T-helper 17 cell (primary cell): ENCODE measurements at places on chromosomes 1 and 21.

- H3K27ac ChIP-seq, result no peak overlapping the region
- DNase-seq, result no peak
- no peaks in the 10 kb centered on the region for H3K27me3 ChIP-seq
- peaks cover 7% of the 10 kb centered on the region for H3K36me3 ChIP-seq
- H3K4me1 ChIP-seq, result peaks cover 56% of the 10 kb centered on the region
- H3K4me3 ChIP-seq, result peak overlapping the region; percentile 39
These were observed 94.4 kb downstream of the SLC45A1 start for GRCh38 chr1:8412183-8412831.

DNA sequence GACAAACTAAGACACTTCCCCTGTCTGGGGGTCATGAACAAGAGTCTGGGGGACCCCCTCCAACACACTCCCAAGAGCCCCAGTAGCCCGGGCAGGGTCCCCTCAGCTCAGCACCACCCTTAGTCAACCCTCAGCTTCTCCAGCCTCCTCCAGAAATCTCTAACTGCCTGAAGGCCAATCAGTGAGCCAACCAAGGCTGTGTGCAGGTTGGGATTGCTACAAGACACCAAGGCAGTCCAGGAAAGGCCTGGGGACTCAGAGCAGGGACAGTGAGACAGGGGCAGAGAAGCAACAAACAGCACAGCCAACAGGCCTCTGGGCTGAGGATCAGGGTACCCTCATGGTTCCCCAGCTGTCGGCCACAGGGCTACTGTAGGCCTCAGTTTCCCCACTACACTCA lies 13.3 kb downstream of the SMIM12 start:
- H3K27ac ChIP-seq, result no peak overlapping the region
- H3K27me3 ChIP-seq, result no peaks in the 10 kb centered on the region
- H3K4me1 ChIP-seq, result peaks cover 26% of the 10 kb centered on the region
- H3K4me3 ChIP-seq, result no peak overlapping the region

DNA sequence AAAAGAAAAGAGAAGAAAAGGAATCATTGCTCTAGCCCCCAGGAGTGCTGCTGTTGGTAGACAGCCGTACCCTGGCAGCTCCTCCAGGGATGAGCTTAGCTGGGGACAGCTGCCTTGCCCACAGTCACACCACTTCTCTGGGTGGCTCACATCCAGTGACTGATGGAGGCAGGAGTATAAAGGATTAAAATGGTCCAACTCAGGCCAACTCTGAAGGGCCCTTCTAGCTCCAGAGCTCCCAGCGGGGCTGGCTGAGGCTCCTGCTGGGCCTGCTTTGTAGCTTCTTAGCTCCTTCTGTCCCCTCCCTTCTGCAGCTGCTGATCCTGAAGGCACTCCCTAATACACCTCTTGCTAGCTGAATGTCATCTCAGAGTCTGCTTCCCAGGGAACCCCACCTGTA lies 4.4 kb downstream of the CITED4 start:
- H3K4me3 ChIP-seq, result no peak overlapping the region
- H3K27ac ChIP-seq, result no peak overlapping the region
- H3K27me3 ChIP-seq, result no peaks in the 10 kb centered on the region
- no peak for DNase-seq
- no peaks in the 10 kb centered on the region for H3K36me3 ChIP-seq

DNA sequence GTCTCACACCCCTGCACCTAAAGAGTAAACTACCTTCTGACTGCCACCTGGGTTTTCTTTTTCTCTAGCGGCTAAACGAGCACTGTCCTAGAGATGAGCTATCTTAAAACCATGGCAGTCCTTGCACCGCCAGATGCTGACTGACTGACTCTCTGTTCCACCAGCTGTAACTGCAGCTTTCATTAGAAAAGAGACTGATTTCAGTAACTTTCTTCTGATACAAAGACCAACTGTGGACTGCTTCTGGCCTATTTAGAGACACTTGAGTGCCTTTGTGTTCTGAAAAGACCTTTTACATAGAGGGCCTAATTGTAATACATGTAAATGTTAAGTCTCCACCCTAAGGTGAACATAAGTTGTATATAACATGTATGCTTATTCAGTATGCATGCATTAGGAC lies 152.5 kb downstream of the DISC1 start:
- H3K4me1 ChIP-seq, result peaks cover 2% of the 10 kb centered on the region
- no peak overlapping the region for H3K27ac ChIP-seq
- H3K36me3 ChIP-seq, result peaks cover 5% of the 10 kb centered on the region
- H3K27me3 ChIP-seq, result no peaks in the 10 kb centered on the region
- no peak overlapping the region for H3K4me3 ChIP-seq

DNA sequence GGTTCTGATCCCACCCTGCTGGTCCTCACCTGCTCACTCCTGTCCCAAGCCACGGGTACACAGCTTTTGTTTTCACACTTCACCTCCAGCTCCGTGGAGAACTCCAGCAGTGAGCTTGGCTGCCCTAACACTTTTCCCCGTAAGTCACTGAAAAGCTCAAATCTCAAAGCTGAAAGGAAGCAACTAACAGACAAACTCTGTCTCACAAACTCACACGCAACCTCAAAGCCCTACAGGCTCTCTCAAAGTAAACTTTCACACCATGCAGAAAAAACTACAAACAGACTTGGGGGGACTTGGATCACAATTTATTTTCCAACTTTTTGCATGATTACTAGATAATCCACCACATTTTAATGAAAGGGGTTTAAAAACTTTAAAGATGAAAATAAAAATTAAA lies 88.3 kb downstream of the AK5 start:
- H3K4me1 ChIP-seq, result peaks cover 4% of the 10 kb centered on the region
- no peak overlapping the region for H3K4me3 ChIP-seq
- no peak overlapping the region for H3K27ac ChIP-seq
- no peaks in the 10 kb centered on the region for H3K36me3 ChIP-seq
- no peaks in the 10 kb centered on the region for H3K27me3 ChIP-seq

GRCh38 chr1:156809711-156810366 lies 6.8 kb downstream of the SH2D2A start:
- H3K4me3 ChIP-seq, result no peak overlapping the region
- H3K36me3 ChIP-seq, result peaks cover 19% of the 10 kb centered on the region
- no peaks in the 10 kb centered on the region for H3K27me3 ChIP-seq

GRCh38 chr1:68370101-68370915 lies 79.4 kb downstream of the RPE65 start:
- DNase-seq, result no peak
- H3K4me3 ChIP-seq, result no peak overlapping the region
- H3K27ac ChIP-seq, result no peak overlapping the region
- no peaks in the 10 kb centered on the region for H3K36me3 ChIP-seq

DNA sequence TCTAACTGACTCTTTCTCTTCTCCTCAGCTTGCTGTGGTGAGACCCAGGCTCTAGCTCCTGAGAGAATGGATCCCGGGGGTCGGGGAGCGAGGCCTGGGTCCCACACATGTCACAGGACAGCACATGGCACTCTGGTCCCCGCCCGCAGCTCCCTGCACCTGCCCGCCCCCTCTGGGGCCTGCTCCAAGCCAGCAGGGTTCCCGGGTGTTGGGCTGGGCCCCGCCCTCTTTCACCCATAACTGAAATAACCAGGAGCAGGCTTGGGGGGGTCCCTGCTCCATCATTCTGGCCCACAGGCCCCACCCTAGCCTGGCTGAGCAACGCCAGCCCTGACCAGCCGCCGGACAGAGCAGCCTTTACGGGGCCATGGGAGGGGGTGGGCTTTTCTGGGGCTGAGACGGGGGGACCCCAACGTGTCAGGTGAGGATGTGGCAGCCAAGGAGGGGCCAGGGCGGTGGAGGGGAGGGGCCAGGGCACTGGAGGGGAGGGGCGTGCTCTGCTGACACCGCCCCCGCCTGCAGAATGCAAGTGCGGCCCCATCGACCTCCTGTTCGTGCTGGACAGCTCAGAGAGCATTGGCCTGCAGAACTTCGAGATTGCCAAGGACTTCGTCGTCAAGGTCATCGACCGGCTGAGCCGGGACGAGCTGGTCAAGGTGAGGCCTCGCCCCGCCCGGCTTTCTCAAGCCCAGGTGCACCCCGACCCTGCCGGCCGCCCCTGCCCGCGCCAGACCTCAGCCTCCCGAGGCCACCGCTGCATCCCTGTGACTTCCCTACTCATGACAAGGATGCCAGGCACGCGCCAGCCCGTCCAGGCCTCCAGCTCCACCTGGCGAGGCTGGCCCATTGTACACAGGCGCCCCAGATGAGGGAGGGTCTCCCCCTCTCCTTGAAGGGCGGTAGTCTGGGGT lies 19.4 kb downstream of the COL6A1 start:
- peaks cover 3% of the 10 kb centered on the region for H3K4me1 ChIP-seq
- no peak overlapping the region for H3K4me3 ChIP-seq
- H3K27me3 ChIP-seq, result no peaks in the 10 kb centered on the region
- no peaks in the 10 kb centered on the region for H3K36me3 ChIP-seq

- peaks cover 41% of the 10 kb centered on the region for H3K27me3 ChIP-seq
- no peak overlapping the region for H3K27ac ChIP-seq
- no peak for DNase-seq
- H3K4me1 ChIP-seq, result peaks cover 4% of the 10 kb centered on the region
These were observed 3.4 kb downstream of the EPHA10 start for GRCh38 chr1:37761416-37762095.

GRCh38 chr1:47658161-47658920 lies 220.5 kb downstream of the FOXD2 start:
- no peak for DNase-seq
- no peaks in the 10 kb centered on the region for H3K36me3 ChIP-seq
- H3K4me3 ChIP-seq, result no peak overlapping the region
- peaks cover 60% of the 10 kb centered on the region for H3K27me3 ChIP-seq
- H3K27ac ChIP-seq, result no peak overlapping the region

DNA sequence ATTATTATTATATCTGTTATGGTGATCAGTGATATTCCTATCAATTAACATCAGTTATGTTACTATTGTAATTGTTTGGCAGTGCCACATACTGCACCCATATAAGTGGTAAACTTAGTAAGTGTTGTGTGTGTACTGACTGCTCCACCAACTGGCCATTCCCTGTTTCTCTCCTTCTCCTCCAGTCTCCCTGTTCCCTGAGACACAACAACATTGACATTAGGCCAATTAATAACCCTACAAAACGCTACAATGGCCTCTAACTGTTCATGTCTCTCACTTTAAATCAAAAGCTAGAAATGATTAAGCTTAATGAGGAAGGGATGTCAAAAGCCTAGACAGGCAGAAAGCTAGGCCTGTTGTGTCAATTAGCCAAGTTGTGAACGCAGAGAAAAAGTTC lies 6.6 kb upstream of the THRAP3 start:
- H3K36me3 ChIP-seq, result no peaks in the 10 kb centered on the region
- peaks cover 10% of the 10 kb centered on the region for H3K4me1 ChIP-seq
- no peak overlapping the region for H3K27ac ChIP-seq
- H3K27me3 ChIP-seq, result no peaks in the 10 kb centered on the region
- no peak overlapping the region for H3K4me3 ChIP-seq
- DNase-seq, result no peak

DNA sequence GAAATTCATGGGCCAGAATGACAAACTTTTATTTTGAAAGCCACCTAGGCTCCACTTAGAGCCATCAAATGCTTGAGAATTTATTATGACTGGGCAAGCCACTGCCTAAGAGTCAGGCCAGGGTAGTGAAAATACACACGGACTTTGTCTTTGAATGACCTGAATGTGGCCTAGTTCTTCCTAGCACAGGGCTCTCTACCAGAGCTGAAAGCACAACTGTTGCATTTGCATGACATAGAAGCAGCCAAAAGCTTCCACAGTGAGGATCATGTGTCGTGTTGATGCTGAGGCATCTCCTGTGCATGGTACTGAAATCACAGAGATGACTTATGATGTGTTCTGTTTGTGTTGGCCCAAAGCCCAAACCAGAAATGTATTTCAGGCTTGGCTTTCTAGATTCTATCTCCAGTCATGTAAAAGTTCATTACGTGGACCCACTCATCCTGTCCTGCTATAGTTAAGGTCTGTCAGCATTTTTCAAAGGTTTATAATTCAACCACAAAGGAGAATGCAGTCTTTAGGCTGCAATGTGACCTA lies 164.0 kb upstream of the UBE2U start:
- H3K27ac ChIP-seq, result no peak overlapping the region
- no peak overlapping the region for H3K4me3 ChIP-seq
- no peaks in the 10 kb centered on the region for H3K4me1 ChIP-seq

GRCh38 chr1:66336641-66336990 lies 197.3 kb upstream of the SGIP1 start:
- peak overlapping the region; percentile 98 for H3K27ac ChIP-seq
- H3K36me3 ChIP-seq, result peaks cover 5% of the 10 kb centered on the region
- peak overlapping the region; percentile 98 for H3K4me3 ChIP-seq
- DNase-seq, result no peak

- peaks cover 41% of the 10 kb centered on the region for H3K27me3 ChIP-seq
- no peak overlapping the region for H3K27ac ChIP-seq
- no peak overlapping the region for H3K4me3 ChIP-seq
- H3K36me3 ChIP-seq, result no peaks in the 10 kb centered on the region
- no peak for DNase-seq
- H3K4me1 ChIP-seq, result no peaks in the 10 kb centered on the region
These were observed 197.0 kb downstream of the CACNA1E start for GRCh38 chr1:181680332-181680731.

DNA sequence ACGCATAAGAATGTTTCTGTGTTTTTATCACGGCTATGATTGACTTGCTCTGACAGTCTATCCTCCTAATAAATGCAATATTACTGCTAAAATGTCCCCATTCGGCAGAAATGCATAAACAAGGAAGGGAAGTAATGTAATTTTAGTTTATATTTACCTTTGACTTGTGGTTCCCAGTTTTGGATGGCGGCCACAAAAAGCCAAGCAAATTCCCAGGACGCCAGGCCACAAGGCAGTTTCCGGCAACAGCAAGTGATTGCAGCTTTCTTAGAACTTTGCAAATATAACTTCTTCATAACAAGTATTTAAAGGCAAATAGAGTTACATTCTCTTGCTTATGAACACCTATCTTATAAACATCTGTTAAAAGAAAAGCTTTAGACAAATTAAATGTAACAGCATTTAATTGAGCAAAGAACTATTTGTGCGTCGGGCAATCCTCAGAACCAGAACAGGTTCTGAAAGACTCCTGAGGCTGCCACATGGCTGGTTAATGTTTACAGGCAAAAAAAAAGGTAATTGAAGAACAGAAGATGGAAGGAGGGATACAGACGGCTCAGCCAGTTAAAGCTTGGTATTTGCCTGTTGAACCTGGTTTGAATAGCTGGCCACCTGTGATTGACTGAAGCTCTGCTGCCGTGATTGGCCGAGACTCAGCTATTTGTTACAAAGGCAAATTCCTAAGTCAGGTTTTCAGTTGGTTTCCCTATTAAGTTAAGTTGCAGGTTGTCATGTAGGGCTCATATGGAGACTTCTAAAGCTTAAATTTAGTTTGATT lies 80.8 kb downstream of the C21orf91 start:
- H3K36me3 ChIP-seq, result peaks cover 2% of the 10 kb centered on the region
- no peak for DNase-seq
- peaks cover 3% of the 10 kb centered on the region for H3K4me1 ChIP-seq
- H3K27ac ChIP-seq, result no peak overlapping the region

GRCh38 chr1:183576537-183576936 lies 13.7 kb downstream of the NCF2 start:
- no peak overlapping the region for H3K4me3 ChIP-seq
- H3K27ac ChIP-seq, result no peak overlapping the region
- DNase-seq, result no peak
- H3K4me1 ChIP-seq, result peaks cover 7% of the 10 kb centered on the region
- no peaks in the 10 kb centered on the region for H3K27me3 ChIP-seq

GRCh38 chr1:8424539-8425116 lies 106.7 kb downstream of the SLC45A1 start:
- peaks cover 44% of the 10 kb centered on the region for H3K4me1 ChIP-seq
- no peaks in the 10 kb centered on the region for H3K27me3 ChIP-seq
- peak overlapping the region; percentile 97 for H3K4me3 ChIP-seq
- H3K36me3 ChIP-seq, result peaks cover 7% of the 10 kb centered on the region
- DNase-seq, result no peak
